ENCODE measurements at places on chromosomes 12 and 14.

- DNase-seq: no peak
These were observed 39.9 kb downstream of the PPP4R3A start for GRCh38 chr14:91470216-91470615.

- DNase-seq: no peak
These were observed 19.0 kb downstream of the ADAM20 start for GRCh38 chr14:70515811-70516210.

DNA sequence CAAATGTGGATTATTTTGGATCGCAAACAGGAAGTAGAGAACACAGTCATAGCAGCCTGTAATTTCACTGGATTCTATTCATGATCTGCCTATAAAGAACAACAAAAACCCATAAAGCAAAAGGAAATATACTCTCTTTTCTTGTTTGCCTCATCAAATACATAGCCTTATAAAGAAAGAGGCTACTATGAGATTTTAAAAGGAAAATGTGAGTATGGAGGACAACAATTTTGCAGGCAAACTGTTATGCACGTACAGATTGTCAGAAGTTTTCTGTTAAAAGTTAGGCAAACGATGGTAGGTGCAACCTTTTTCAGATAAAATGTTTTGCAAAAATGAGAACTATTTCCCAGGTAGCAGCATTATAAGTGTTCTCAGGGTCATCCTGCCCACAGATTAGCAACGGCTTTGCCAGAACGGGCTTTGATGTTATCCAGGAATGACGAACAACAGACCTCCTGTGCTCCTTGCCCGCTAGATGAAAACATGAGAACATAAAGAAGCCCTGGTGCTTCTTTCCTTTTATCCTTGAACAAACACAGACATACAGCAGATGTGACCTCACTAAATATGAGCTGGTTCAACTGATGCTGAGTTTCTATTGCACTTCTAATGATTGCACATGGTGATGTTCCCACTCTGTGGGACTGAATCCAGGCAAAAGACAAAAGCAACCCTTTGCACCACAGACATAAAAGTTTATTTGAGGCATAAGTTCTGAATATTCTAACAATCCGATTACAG is 88.1 kb downstream of the ITPR2 start:
- no peak for DNase-seq

GRCh38 chr12:91958816-91959215 is 186.8 kb downstream of the BTG1 start:
- no peak for DNase-seq

- no peak for DNase-seq
These were observed 33.8 kb downstream of the STK38L start for GRCh38 chr12:27277846-27278260.

DNA sequence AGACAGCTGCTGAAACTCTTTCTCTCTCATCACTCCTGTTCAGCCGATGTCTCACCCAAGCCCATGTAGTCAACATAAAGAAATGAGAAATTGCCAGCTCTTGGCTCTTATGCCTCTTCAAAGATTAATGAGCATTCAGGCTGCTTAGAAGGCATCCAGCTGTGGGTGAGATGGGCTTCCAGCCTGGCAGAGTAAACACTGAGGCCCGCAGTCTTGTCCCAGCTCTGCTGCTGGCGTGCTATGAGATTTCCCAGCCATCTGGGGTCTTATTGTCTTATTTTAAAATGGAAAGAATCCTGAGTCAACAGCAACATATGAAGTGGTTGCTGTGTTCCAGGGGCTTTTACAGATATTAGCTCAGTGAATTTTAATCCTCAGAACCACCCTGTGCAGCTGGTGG is 12.6 kb downstream of the RXYLT1 start:
- peak; percentile 86 for DNase-seq

DNA sequence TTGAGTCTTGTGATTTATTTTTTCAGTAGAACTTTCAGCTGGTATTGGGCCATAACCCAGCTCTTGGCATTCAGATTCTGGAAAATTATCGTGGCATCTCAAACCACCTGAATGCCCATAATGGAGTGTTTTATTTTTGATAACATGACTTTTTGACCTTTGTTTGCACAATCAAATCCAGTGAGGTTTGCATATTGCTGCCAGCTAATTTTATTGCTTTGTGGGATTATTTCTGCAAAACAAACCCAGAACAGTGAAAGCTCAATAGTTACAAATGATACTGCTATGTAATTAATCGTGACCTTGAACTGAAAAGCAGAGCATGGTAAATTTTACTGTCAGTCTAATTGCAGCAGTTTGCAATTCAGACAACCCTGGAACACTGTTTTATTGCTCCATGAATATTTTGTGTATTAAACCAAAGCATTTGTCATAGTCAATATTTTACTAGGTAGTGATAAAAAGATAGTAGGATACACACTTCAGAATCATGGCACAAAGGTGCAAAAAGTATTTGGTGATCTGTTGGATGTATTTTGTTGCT is 255.2 kb upstream of the NAV3 start:
- DNase-seq: no peak

DNA sequence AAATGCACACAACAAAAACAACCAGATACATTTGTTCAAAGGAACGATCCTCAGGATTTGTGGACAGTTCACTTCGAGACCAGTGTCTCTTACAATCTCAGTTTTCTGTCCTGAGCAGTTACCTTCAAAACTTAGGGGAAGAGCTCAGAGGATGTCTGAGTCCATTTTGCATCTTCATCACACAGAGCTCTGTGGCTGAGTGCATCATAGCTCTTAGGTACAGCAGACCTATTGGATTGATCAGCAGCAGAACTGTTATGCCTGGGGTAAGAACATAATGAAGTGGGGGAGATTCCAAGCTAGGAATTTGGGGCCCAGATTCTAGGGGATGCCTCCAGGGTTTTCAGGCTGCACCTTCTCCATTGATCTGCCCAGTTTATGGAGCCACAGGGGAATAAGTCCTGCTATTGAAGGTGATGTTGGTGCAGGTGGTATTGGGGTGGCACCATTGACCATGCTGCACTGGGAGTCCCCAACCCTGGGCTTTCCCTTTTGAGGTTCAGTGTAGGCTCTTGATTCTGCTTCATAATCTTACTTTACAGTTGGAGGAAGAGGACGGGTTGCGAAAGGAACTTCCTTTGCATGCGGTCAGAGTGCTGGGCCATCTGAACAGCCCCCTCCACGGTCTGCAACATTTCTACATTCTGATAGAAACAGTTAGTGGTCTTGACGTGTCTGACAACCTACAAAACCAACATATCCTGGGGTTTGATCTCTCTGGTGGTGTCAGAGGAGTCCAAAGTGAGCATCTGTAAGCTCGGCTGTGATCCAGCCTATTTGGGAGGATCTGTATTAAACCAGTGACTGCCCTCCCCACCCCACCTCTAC is 112.8 kb downstream of the CHST11 start:
- no peak for DNase-seq

GRCh38 chr14:105862581-105863239 is 336.3 kb downstream of the TMEM121 start:
- DNase-seq: no peak

DNA sequence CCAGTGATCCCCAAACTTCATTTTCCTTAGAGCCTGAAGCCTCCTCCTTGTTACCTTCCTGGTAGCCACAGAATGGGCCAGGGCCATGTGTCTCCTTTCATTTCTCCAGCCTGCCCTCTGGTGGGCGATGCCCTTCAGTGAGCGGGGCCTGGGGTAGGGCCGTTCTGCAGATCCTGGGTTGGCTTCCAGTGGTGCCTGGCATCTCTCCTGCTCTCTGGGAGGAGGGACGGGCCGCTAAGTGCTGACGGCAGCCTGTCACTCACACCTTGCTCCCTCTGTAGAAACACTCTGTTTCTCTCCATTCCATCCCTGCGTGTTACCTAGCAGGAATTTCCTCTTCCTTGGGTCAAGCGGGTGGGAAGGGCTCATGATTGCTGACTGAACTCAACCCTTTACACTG is 232.1 kb downstream of the CACNA1C start:
- DNase-seq: peak; percentile 78

DNA sequence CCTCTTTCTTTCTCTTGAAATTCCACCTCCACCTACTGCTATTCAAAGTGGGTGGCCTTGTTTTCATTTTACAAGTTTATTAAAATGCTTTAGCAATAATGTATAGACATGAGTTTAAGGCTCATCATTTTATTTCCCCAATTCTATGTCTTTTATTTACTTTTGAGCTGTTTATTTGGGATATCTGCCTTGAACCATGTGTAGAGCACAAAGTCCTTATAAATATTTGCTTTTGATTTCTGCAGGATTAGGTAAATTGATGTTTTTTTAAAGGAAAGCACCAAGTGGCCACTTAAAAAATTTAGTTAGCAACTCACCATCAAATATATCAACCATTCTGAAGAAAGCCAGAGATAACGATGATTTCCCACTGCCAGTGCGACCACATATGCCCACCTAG is 39.8 kb upstream of the KCNJ8 start:
- no peak for DNase-seq

DNA sequence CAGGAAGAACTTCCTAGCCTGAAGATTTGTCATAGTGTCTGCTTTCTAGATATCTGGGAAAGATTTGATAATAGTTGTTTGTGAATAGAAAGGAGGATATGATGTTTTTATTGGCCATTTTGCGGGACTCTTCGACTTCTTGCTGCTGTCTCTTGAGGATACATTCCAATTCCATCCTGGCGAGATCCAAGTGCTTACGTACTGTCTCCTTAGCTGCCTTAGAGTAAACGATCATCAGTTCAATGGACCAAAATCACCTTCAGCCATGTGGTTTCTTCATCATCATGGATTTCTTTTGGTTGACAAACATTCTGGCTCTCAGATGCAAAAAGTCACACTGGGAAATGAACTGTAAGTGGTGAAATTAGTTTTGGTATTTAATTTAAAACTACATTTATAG is 82.7 kb upstream of the SCN8A start:
- no peak for DNase-seq

- DNase-seq: peak; percentile 15
These were observed 109.2 kb upstream of the EGLN3 start for GRCh38 chr14:34059925-34060650.

- no peak for DNase-seq
These were observed 79.0 kb downstream of the MOK start for GRCh38 chr14:102225936-102226335.

Measured in NCI-H1092 (cell line).